Stimulated activated CD4-positive, alpha-beta T cell treated with anti-CD3 and anti-CD28 coated beads, TNF-alpha, amount 100 ng/mL, for 1 hour (primary cell): ENCODE measurements at places on chromosomes 4 and X.

- no peak for DNase-seq
Measured at GRCh38 chrX:53116101-53116500, 22.2 kb downstream of the KANTR start.

GRCh38 chr4:53640576-53641453 is 49.5 kb upstream of the LNX1 start:
- DNase-seq, result no peak

DNA sequence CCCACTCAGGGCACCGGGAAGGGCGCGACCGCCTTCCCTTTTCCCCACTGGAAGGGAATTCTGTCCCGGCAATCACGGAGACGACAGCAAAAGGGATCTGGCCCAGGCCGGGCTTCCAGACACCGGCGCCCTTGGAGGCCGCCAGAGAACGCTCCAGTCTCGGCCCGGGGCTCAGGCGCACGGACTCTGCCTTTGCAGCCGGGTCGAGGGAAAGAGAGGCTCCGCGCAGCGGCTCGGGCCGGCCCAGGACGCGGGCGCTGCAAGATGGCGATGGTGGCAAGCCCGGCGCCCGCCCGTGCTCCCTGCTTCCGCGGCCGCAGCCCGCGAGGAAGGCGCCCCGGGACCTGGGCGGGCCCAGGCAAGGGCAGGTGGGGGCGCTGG is 1.1 kb downstream of the CTBP1 start:
- DNase-seq, result no peak

DNA sequence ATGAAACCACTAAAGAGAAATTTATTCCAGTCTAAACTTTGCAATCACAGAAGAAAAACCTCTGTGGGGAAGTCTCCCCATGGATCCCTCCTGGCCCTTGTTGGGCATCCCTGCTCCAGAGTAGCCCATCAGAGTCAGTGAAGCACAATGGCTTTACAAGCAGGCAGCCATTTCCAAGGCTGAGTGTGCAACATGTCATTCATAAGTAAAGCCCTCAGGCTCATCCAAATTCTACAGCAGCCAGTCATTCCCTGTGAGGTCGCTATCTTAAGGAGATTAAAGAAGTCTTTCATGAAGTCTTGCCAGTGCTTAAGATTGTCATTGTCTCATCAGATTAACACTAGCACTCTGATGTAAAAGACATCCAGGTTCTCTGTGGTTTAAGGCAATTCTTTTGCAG is 17.0 kb upstream of the MAPK10 start:
- no peak for DNase-seq

DNA sequence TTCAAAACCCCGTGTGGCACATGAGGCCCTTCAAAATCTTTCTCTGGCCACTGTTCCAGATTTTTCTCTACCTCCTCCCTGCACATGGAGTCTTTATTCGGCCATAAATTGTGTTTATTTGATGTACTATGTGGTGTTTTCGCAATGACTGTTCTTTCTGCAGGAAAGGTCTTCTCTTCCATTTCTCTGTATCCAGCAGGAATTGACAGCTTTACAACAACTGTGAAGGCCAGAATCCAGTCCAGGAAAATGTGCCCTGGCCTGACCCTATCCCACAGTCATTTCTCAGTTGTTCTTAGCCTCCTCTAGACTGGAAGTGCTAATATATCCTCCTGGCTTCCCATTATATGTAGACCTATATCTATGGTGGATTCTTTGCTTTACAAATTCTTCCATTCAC is 191.4 kb downstream of the COL25A1 start:
- DNase-seq, result no peak

DNA sequence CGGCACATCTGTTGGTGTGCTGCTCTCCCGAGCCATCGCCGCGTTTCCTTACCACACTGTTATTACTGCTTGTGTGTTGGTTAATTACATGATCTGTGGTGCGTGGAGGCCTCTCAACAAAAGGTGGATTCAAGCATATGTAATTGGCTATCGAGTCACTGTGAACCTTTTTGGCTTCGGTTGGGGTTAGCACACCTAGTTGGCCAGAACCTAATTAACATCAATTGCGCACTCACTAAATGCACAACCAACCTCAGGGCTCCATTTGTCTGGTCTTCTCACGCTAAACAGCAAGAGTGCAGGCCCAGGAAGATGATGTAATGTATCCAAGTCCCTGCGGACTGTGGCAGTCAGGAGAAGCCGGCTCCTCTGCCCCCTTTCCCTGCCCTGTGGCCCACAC is 17.4 kb downstream of the ENPP6 start:
- DNase-seq, result no peak

DNA sequence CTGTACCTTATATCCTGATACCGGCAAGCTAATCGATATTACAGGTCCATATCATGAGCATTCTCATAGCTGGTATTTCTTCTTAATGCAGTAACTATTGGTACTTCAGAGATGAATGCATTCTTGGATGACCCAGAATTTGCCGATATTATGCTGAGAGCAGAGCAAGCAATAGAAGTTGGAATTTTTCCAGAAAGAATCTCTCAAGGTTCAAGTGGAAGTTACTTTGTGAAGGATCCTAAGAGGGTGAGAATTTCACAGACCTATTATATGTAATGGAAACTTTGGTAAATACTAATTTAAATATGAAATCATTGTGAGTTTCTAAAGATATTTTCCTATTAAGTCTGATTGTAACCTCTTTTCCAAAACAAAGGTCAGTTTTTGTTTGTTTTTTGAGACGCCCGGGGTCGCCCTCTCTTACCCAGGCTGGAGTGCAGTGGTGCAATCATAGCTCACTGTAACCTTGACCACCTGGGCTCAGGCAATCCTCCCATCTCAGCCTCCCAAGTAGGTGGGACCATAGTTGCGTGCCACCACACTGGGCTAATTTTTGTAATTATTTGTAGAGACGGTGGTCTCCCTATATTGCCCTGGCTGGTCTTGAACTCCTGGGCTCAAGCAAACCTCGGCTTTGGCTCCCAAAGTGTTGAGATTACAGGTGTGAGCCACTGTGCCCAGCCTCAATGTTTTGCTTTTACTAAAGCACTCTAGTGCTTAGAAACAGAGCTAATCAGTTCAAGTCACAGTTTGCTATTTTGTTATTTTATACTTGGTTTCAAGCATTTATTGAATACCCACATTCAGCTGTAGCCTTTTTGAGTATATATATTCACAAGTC is 18.6 kb downstream of the PI4K2B start:
- DNase-seq, result no peak

- no peak for DNase-seq
Measured at GRCh38 chr4:101156619-101157310, 190.6 kb downstream of the PPP3CA start.

- DNase-seq, result no peak
Measured at GRCh38 chr4:95219109-95219508, 329.7 kb downstream of the UNC5C start.

DNA sequence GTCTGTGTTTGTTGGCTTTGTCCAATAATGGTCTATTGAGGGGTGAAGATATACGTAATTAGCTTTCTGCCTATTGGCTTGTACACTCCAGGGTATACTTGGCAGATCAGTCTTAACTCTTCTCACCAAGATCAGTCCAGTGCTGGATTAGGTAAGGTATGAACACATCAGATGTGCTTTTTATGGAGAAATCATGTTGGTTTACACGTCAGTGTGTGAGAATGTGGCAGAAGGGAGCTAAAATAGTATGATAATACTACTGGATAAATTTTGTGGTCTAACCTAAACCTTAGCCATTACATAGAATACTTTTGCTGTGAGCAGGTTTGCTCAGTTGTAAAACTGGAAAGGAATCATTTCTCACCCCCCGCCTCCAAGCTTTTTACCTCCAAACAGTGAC is 4.2 kb downstream of the PDHA1 start:
- no peak for DNase-seq

DNA sequence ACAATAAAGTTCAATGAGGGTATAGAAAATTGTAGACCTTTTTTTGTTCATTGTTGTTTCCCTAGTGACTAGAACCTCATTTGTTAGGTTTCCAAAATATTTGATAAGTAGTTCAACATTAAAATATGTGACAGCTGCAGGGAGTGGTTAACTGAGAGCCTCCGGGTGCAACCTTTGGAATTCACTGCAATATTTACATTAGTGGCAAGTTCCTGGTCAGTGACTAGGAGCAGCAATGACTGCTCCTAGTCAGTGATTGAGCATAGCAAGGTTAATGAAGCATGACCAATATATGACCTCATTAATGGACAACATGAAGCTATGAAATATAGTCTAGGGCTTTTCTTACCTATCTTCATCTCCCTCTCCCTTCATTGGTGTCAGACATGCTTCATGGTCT is 65.8 kb upstream of the FAM47A start:
- DNase-seq, result no peak

- no peak for DNase-seq
Measured at GRCh38 chr4:30094887-30095286, 625.3 kb upstream of the PCDH7 start.

- DNase-seq, result no peak
Measured at GRCh38 chrX:5857232-5857631, 371.4 kb downstream of the NLGN4X start.
